AML-193 (cell line): ENCODE measurements at places on chromosomes 1 and 21.

- DNase-seq: no peak
Measured at GRCh38 chr1:220164116-220164515, 70.2 kb downstream of the IARS2 start.

GRCh38 chr1:229107304-229107815, 163.6 kb upstream of the RAB4A start:
- no peak for DNase-seq

DNA sequence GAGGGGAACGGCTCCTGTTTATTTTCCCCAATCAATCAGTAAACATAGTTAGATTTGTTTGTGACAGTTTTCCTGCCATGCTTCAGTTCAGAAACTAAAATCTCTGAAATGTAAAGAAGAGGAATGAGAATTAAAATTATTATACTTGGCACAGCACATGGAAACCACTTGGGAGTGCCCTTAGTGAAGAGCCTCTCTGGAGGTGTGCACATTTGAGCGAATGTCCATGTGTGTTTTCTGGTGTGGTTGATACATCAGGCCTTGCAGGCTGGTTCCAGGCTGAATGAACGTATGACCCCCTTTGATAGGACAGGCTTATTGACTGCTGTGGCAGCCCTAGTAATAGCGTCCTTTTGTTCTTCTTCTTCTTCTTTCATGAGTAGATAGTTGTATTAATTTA, 27.1 kb downstream of the C4BPA start:
- no peak for DNase-seq

- no peak for DNase-seq
Measured at GRCh38 chr1:10980841-10981727, 31.4 kb upstream of the TARDBP start.

GRCh38 chr1:72570815-72571214, 288.5 kb upstream of the NEGR1 start:
- no peak for DNase-seq

DNA sequence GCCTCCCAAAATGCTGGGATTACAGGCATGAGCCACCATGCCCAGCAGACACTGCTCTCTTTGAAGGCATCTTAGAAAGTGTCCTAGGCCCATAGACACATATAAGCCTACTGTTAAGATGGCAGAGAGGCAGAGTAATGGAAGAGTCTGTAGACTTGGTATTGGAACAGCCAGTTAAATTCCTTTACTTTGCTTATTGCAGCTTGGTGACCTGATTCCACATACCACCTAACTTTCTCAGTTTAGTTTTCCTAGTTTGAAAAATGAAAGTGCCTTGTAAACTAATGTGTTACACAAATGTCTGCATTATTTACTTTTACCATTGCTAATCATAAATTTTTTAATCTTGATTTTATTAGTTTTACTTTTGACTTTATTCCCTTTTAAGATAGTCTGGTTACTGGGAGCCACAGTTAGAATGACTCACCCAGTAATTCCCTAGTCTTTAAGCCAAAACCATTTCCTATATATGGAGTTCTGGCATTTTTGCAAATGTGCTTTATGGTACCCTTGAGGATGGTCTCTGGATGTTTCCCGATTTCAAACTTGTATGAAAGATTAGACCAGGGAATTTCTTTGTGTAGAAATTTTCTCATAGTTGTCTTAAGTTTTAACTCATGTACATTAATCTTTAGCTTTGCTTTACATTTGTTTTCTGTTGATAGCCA, 6.4 kb downstream of the SMAP2 start:
- DNase-seq: no peak

DNA sequence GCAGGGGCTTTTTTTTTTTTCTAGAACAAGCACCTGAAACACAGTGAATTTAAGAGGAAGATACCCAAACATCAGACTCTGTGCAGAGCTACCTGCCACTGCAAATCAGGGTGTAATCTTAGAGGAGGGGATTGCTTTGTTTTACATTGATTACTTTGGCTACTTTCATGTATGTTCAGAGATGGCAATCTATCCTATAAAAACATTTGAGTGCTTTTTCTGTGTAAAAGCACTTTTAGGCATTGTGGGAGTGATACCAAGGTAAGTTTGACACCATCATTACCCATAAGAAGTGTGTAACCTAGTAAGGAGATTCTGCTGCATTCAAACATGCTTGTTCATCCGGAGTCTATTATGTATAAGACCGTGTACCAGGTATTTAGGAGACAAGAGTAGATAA, 50.1 kb downstream of the ZFYVE9 start:
- no peak for DNase-seq

DNA sequence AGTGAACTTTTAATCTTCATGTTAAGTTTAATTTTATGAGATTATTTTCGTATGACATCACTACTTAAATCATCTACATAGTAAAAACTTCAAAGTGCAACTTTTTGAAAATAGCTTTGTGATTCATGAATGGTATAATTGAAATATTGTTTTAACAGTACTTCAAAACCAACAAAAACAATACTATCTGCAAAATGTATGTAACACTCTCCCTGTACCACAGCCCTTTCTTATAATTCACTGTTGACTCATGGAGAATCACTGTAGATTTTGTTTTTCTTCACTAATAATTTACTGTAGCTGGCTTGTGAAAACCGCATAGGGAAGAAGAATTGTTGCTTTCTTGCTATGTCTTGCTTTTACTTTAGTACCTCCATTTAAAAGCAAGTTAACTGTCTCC, 301.4 kb upstream of the ADAMTS5 start:
- no peak for DNase-seq

DNA sequence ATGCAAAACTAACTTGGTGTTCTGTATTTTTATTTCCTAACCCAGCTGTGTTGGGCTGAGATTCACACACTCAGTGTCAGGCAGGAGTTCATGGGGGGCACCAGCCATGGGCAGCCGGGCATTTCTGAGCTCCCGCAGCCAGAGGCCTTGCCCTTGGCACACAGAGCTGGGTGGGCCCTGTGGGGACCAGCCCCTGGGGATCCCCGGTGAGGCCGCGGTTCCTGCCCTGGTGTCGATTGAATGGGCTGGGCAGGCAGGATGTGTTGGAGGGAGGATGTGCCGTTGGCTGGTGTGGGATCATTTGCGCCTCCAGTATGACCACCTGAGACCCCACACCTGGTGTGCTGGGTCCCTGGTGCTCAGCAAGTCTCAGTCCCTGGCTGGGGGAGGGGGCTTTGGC, 91.0 kb downstream of the PRDM16 start:
- DNase-seq: no peak

DNA sequence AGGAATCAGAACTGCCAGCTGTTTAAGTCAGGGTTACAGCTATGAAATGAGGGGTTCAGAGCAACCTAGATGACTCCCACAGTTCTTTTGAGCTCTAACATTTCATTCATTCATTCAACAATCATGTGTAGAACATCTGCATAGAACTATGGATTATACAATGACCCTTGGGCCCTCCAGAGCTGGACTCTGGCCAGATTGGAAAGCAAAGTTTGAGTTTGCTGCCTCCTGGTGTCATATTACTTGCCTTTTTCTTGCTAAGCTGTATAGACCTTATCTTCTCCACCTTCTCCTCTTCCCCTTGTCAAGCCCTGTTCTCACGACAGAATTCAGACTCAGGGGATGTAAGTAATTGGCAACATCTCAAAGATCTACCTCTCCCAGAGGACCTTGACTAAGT, 4.0 kb downstream of the CASQ2 start:
- peak; percentile 0 for DNase-seq

GRCh38 chr1:115556236-115556635, 85.5 kb upstream of the VANGL1 start:
- no peak for DNase-seq

DNA sequence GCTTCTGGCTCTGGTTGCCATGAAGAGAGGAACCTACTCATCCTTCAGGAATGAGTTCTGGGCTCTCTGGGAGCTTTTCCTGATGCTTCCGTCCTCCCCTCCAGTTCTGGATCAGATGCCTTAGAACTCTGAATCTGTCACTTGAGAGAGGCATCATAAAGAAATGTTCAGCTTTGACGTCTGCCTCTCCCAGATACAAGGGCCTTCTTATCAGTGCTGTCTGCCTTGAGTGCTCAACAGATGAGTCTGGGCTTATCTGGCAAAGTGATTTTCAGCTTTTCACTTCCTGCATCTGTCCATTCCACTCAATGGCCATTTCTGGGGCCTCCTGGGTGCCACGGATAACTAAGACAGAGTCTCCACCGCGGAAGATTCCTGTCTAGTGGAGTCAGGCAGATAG, 12.3 kb upstream of the OTUD3 start:
- no peak for DNase-seq

DNA sequence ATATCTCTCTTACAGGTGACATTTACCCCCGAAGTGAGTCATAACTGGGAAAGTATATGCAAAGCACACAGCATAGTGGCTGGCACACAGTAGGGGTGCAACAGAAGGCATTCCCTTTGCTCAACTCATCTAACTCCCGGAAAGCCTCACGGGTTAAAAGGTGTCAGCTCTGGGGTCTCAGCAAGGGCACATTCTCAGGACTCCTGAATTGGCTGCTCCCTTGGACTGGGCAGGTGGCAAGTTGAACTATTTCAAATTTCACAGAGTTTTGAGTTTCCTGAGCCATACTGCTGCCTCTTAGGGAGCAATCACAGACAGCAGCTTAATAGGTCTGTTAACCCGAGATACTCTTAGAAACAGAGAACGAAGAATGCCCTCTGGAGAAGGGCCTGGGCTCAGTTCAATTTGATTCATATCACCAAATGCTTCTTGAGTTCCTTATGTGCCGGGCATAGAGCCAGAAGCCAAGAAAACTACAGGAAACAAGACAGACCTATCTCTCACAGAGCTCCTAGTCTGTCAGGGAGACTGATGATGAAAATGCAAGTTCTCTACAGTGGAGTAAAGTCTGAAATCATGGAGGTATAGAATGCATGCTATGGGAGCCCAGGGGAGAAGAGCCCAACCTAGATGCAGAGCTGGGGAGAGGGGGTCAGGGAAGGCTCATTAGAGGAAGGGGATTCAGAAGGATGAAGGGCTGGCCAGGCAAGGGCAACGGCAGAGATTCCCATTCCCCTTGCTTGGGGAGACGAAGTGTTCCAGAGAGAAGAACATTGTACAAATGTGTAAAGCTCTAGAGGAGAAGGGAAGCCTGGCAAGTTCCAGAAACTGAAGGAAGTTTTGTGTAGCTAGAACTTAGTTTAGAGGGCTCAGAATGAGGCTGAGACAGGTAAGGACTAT, 143.9 kb upstream of the HMGB4 start:
- DNase-seq: no peak

GRCh38 chr1:230858236-230858820, 10.0 kb downstream of the C1orf198 start:
- DNase-seq: no peak

DNA sequence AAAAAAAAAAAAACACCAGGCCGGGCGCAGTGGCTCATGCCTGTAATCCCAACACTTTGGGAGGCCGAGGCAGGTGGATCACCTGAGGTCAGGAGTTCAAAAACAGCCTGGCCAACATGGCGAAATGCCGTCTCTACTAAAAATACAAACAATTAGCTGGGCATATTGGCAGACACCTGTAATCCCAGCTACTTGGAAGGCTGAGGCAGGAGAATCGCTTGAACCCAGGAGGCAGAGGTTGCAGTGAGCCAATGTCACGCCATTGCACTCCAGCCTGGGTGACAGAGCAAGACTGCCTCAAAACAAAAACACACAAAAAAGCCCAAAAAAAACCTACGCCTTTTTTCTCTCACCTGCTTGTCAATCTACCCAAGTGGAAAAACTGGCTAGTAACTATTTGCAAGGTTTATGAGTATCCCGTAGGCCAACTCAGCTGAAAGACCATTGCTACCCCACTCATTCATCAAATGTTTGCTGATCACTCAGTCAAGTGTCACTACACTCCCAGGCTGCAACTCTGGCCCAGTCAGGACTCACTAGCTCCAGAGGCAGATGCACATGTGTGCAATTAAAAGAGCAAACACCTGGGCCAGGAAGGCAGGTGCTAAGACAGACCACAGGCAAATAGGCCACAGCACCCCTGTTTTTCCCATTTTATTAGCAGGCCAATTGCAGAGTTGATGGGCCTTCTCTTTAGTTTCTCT, 2.0 kb downstream of the CSRP1 start:
- DNase-seq: no peak

- DNase-seq: no peak
Measured at GRCh38 chr1:55131801-55132200, 83.4 kb downstream of the USP24 start.

DNA sequence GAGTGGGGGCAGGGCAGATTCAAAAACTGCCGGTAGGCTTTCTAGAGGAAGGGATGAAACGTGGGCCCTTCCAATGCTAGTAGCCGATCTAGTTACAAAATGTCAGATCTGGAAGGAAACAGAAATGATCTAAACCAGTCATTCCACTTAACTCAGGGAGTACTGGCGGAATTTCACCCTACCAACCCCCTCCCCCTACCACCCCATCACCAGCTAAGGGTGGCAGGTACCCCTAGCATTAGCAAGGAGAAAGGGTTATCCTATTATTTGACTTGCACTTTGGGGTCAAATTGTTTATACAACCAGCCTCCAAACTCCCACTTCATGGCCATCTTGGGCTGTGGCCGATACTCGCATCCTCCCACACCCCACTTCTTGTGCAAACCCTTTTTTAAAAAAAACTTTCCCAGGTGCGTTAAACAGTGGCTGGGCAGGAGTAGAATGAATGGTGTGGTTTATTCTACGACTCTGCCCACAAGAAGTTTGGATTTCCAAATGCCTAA, 644 bp upstream of the MRPL24 start:
- no peak for DNase-seq
